ENCODE measurements at places on chromosomes 3 and 15.

DNA sequence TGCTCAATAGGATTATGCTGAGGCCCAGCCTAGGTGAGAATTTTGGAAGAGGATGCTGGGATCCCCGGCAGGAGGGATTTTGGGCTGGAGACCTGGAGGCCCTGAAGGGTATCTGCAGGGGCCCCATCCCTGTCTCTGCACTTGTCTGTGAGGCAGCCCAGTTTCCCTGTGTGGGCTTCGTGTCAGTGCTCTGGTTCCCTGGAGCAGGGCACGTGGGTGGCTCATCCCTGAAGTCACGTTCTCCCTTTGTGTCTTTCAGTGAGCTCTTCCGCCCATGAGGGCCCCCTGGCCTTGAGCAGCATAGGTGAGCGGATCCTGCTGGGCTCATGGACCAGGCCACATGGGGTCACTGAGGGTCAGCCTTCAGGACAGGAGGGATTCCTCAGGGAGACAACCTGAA lies 217.9 kb downstream of the SNRPN start:
- no peak for DNase-seq

GRCh38 chr3:149967086-149967685 lies 3.5 kb downstream of the PFN2 start:
- peak; percentile 59 for DNase-seq

DNA sequence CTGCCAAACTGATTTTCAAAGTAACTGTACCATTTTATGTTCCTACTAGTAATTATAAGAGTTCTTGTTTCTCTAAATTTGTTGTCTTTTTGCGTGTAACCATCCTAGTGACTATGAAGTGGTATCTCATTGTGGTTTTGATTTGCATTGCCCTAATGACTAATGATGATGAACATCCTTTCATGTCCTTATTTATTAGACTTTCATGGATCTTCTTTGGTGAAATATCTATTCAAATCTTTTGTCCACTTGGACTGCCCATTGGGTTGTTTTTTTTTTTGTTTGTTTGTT lies 3.6 kb downstream of the OXSR1 start:
- DNase-seq = no peak

DNA sequence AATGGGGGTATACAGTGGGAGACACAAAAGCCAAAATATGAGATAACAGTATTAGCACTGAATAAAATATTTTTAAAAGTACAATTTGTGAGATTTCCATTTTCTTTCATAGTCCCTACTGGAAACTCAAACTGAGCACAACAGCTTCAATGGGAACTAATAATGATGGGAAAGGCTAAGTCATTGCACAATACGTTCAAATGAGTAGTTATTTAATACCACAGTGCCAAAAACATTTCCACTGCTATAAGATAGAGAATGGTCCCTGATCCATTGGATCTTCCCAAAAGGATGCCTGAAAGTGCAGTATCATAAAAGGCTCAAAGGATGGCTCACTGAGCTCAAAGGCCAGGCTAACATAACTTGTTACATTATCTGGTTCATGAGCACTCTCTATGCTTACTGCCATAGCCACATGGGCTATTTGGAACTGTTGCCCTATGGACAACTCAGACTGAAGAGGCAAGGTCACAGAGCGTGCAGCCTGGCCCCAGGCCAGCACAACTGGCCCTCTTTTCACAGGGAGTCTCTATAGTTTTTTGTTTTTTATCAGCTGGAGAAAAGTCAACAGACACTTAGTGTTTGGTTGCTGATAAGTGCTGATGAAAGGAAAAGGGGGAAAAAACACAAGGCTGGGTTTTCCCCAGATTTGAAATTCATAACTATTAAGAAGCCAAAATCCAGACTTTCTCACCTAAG lies 54.1 kb upstream of the PPIB start:
- no peak for DNase-seq

DNA sequence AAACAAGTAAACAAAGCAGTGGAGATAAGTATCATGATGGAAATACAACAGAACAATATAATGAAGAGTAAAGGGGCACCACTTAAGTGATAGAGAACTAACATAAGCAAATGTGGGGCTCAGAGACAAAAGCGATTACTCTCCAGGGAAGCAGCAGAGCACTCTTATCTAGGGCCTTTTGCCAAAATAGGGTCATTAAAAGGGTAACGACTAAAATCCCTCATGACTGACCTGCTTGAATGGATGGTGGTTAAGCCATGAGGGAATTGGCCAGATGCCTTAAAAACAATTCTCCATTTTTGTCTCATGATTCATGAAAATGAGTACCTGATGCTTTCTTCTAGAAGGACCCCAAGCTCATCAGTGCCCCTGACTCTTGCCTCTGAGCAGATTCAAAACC lies 3.2 kb upstream of the SLC7A14 start:
- DNase-seq = no peak

DNA sequence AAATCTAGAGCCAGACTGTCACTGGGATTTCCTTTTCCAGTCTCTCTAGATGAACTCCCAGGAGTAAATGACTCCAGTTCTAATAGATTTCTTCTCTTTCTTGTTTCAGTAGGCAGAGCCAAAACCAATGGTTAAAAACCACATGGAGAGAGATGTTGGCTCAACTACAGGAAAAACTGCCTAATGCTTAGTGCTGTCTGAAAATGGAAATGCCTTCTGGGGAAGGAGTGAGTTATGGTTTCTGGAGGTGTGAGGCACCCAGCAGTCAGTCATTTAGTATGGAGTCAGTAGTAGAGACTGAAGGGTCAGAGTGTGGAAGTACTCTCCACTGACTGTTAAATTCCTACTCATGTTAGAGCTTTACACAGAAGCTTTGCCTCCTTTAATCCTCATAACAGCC lies 136.7 kb downstream of the CCNL1 start:
- no peak for DNase-seq

DNA sequence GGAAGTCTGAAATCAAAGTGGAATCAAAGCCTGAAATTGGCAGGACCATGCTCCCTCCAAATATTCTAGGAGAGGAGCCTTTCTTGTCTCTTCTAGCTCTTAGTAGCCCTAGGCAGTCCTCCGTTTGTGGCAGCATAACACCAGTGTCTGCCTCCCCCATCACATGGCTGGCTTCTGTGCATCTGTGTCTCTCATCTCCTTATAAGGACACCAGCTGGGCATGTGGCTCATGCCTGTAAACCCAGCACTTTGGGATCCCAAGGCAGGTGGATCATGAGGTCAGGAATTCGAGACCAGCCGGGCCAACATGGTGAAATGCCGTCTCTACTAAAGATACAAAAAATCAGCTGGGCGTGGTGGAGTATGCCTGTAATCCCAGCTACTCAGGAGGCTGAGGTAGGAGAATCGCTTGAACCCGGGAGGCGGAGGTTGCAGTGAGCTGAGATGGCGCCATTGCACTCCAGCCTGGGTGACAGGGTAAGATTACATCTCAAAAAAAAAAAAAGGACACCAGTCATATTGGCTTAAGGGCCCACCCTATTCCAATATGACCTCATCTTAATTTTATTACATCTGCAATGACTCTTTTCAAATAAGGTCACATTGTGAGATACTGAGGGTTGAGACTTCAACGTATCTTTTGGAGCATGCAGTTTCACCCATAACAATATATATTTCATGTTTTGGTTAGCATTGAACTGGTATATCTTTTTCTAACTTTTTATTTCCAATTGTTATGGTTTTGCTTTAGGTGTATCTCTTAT lies 148.0 kb upstream of the TPM1 start:
- DNase-seq = no peak

GRCh38 chr3:183619624-183620251 lies 15.7 kb upstream of the KLHL24 start:
- DNase-seq = no peak

- DNase-seq = no peak
Observed at GRCh38 chr3:24182756-24183155, 237.7 kb downstream of the NR1D2 start.

DNA sequence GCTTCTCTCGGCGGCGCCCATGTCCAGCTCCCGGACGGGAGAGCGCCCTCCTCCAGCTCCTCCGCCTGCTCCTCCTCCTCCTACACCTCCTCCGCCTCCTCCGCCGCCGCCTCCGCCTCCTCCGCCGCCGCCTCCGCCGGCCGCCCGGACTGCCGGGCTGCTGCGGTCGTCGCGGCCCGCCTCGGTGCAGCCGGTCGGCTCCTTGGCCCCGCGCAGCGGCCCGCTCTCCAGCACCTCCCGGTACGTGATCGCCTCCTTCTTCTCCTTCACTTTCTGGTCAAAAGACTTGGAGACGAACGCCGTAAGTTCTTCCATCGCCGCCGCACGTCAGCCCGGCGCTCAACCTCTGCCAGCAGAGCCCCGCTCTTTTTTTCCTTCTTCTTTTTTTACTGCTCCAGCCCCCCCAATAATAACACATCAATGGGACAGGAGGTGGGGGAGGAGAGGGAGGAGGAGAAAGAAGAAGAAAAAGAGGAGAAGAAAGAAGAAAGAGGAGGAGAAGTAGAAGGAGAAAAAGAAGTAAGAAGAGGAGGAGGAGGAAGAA lies 438 bp downstream of the SHOX2 start:
- peak; percentile 60 for DNase-seq

DNA sequence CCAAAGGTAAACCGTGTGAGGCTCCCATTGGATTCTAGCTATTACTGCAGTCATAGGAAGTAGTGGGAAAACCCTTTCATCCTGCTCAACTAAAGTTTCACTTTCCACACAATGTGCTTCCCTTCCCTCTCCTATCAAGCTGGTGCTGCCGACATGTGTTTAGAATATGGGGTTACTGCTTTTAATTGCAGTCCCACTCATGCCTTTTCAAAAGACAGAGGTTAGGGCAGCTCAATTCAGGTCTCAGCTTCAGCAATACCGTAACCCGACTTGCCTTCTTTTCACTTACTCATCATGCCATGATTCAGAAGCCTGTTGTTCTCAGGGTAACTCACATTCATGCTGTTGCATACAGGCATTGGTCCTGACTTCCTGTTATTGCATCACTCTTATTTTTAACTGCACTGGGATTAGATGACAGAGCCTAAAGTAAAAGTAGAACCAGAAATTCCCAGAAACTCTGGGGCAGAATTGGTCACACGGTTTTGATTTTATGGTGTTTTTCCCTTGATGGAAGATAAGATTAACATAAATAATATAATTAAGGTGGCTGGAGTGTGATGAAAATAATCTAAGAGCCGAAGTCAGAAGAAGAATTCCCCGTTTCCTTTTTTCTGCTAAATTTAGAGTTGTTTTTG lies 45.7 kb downstream of the C2CD4B start:
- peak; percentile 18 for DNase-seq

DNA sequence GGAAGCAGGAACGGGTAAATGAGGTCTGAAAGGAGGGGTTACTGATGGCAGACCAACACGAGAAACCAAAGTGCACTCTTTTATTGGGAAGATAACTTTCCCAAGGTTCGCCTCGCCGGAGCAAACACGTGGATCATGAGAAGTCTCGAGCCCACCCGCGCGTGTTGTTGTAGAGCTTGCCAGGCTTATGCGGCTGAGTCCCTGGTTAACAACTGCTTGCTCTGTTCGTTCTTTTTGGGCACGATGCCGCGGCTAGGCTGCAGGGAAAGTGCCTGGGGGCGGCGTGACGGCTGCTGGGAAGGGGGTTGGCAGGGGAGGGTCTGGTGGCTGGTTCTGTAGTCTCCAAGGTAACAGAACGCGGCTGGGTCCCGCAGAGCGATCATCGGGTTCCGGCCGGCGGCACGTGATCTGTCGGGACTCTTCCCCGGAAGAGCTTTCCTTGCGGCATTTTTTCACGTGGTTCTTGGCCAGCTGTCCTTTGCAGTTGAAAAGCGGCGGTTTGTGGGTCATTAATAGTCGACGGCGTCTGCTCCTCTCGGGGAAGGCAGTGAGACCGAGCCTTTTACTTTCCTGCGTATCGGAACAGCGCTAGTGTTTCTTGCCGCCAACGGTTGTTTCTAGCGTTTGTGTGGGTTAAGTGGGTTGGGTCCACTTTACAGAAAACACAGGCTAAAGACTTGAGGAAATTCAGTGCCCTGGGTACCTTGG lies 1.5 kb downstream of the MGA start:
- peak; percentile 76 for DNase-seq

GRCh38 chr15:85649372-85649771 lies 145.4 kb downstream of the KLHL25 start:
- DNase-seq = peak; percentile 23

- DNase-seq = no peak
Observed at GRCh38 chr15:90884719-90885431, 571 bp downstream of the FES start.

GRCh38 chr3:193815246-193816027 lies 222.4 kb downstream of the OPA1 start:
- no peak for DNase-seq

DNA sequence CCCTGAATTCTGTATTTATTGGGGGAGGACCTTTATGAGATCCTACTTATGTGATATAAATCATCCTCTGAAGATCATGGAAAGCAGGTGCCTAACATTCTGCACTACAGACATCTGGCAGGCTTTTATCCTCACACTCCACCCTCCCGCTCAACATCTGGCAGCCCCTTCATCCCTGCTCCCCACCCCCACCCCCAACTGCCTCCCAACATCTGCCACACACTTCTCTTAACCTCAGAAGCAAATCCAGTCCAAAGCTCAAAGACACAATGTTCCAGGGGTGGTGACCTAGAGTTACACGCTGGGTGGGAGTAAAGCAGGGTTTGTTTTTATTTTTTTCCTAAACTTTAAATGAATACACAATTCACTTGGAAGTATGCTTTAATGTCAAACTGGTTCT lies 184.5 kb upstream of the ATP11B start:
- peak; percentile 16 for DNase-seq

- no peak for DNase-seq
Observed at GRCh38 chr3:169603661-169604060, 59.9 kb downstream of the MECOM start.

GRCh38 chr3:52384019-52384761 lies 60.7 kb downstream of the SEMA3G start:
- DNase-seq = no peak

DNA sequence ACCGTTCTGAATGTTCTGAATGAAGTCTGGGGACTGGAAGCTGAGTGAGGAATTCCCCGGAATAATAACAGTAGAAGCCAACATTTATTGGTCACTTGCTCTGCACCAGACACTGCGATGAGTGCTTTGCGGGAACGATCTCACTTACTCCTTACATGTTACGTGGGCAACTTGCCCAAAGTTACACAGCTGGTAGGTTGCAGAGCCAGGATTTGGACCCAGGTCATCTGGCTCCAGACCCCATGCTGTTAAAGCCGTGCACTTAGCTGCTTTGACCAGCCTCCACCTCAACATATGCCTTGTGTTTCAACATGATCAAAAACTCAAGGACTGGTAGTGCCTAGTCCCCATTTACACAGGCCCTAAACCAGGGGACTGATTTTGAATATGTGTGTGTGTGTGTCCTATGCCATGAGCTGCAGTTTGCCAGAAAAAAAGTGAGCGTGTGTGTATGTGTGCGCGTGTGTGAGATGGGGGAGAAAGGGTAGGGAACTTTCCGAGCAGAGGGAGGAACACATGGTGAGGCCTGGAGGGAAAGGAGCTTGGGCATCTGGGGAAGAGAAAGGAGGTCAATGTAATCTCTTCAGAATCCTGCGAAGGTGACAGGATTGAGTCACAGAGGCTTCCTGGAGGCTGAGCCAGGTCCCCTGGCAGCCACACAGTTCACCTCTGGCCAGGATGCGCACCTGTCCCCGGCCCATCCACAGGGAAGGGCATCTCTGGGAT lies 28.9 kb downstream of the LINGO1 start:
- DNase-seq = no peak

All from muscle of arm (tissue), 14 donors.